ENCODE measurements at places on chromosomes 4 and X. TPM values are rescaled to one million over a fixed set of nuclear protein-coding genes. Genes with fewer than 3 reads are reported as not detected.

The AMER1 gene
- 6.2 TPM for polyA plus RNA-seq

The SSX2B gene
- polyA plus RNA-seq = not detected

The DCHS2 gene
- polyA plus RNA-seq = 3.0 TPM

The NAT8L gene
- polyA plus RNA-seq = 4.4 TPM

The FHDC1 gene
- 5.9 TPM for polyA plus RNA-seq

The ADH7 gene
- not detected for polyA plus RNA-seq

The EVC gene
- 17.2 TPM for polyA plus RNA-seq

The MAGEA3 gene
- not detected for polyA plus RNA-seq

The CXCL10 gene
- 0.34 TPM for polyA plus RNA-seq

The KLHL34 gene
- polyA plus RNA-seq = 0.31 TPM

The PASD1 gene
- 0.18 TPM for polyA plus RNA-seq

The LEF1 gene
- polyA plus RNA-seq = 5.5 TPM

The PRSS12 gene
- polyA plus RNA-seq = 3.9 TPM

The RPL39 gene
- 2,825 TPM for polyA plus RNA-seq

GRCh38 chr4:158754385-158755180 is 14.2 kb upstream of the FNIP2 start:
- DNase-seq = no peak

- no peak for DNase-seq
Observed at GRCh38 chr4:3733195-3733594, 33.0 kb upstream of the ADRA2C start.

DNA sequence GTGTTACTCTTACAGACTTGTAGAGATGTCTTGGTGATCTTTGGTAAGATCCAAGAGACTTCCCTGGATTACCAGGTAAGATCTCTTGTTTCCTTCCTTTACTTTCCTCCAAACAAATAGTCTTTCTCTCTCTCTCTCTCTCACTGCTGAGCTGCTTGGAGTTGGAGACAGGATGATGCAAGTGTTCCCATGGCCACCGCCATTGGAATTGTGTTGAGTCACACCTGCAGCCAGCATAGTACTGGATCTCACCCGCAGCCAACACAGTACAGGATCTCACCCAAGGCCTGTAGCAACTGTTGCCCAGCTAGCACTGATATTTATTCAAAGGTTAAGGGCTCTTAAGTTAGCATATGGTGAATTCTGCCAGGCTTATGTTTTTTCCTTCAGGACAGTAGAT is 1080.9 kb downstream of the FAT4 start:
- DNase-seq = no peak

- no peak for DNase-seq
Observed at GRCh38 chr4:4388311-4388790, 1.4 kb downstream of the NSG1 start.

- no peak for DNase-seq
Observed at GRCh38 chr4:105896984-105897775, 1.9 kb downstream of the NPNT start.

GRCh38 chr4:25155947-25156346 is 4.3 kb downstream of the SEPSECS start:
- no peak for DNase-seq

DNA sequence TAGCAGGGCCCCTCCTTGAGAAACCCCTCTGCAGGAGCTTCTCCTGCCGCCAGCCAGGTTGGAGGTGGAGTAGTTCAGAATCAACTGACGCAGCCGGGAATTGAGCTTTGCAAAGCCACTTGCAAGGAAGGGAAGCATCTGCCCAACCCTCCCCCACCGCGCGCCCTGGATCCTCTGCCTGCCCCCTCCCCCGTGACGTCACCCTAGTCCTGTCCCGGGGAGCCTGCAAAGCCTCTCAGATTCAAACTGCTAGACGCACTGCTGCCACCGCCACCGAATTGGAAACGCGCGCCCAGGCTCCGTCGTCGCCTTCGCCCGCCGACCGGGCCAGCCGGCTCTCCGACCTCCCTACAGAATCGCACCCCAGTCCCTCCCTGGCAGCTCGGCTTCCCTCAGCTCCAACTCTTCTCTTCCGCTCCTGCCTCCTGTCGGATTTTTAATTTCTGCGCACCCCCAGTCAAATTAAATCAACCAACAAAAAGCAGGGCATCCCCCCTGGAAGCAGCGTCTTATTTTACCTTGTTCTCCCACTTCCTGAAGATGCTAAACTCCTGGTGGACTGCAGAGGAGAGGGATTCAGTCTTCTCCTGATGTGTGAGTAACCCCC is 3.8 kb downstream of the SLITRK2 start:
- DNase-seq = no peak

DNA sequence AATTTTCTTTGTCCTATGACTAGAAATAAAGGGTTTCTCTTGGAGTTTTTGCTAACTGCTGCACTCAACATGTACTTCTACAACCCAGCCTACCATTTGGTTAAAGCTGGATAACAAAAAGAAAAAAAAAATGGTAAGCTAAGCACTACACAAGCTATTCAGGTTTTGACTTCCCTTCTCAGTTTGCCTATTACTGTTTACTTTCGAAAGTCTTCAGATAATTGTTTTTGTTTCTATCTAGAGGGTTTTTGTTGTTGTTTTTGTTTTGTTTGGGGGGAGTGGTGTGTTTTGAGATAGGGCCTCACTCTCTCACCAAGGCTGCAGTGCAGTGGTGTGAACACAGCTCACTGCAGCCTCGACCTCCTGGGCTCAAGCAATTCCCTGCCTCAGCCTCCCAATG is 46.6 kb downstream of the CLOCK start:
- DNase-seq = no peak

DNA sequence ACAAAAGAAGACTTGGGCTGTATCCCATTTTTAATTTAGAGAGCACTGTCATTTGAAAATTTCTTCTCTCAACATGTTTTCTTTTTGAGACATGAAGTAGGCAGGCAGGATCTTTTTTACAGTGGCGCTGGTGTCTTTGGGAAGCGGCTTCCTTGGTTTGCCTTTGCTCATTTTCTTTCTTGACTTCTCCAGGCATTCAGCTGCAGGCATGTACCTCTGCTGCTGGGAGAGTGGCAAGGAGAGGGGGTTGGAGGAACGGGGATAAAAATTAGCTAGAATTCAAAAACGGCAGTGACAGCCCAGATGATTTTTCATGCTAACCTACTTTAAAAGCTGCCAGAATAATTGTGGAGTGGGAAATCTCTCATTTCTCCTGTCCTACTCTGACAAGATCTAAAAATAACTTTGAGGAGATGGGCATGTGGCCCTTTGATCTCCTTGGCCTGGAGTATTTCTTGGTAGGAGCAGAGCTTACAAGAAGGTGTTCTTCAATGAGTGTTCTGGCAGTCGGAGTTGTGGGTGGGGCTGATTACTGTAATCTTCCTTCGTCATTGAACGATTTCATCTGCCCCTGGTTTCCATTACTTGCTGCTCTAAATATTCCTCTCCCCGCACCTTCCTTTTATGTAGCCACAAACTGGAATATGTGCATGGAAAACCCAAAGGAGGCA is 54.8 kb downstream of the TBL1X start:
- no peak for DNase-seq

- peak; percentile 34 for DNase-seq
Observed at GRCh38 chrX:135345107-135345589, 35.9 kb downstream of the ETDC start.

- DNase-seq = no peak
Observed at GRCh38 chr4:173536808-173537429, 6.9 kb upstream of the HAND2 start.

DNA sequence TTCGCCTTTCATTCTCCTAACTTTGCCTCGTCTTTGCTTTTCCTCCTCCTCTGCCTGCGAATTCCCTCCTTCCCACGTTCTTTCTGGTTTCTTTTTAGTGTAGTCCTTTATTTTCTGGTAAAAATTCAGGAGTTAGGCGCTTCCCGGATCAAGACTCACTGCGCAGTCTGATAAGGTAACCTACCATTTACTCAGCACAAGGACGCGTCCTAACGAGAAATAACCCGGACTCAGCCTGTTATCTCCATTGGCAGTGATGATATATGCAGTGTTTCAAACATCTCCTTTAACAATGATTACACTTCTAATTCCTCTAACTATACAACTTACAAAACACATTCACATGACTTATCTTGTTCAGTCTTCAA is 357 bp upstream of the ETNPPL start:
- DNase-seq = no peak

GRCh38 chr4:53935780-53936179 is 128.6 kb downstream of the CHIC2 start:
- DNase-seq = no peak

DNA sequence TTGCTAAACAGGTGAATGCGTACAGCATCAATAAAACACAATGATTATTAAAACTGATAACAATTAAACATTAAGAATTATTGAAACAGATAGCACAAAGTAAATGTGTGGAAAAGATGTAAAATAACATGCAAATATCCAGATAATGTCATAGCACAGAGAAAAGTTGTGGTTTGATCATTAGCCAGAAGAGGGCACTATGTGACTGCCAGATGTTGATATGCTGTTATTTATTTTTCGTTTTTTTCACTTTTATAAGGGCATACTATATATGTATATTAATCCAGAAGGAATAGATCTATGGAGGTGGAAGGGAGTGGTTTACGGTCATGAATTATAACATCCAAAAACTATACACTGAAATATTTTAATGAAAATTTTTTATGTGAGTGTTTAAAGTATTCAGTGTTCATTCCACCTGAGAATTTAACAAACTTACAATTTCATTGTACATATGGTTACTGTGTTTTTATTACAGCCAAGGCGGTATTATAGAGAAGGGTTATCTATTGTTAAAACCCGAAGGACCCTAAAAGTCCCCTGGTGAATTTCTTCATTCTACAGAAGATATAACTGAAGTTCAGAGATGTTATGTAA is 211.9 kb upstream of the UGT8 start:
- peak; percentile 29 for DNase-seq

DNA sequence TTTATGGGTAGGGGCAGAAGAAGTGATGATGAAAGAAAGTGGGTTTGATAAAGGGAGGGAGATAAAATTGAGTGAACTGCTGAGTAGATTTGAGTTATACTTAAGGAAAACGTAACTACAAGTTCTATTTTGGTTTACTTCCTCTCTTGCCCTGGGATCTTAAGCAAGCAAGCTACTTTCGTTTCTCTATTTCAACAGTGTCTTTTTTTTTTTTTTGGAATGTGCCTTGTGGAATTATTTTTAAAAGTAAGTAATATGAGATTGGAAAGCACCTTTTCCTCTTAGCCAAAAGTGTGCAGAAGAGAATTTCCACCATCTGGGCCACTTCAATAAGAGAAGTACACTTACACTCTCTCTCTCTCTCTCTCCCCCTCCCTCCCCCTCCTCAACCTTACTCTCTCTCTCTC is 16.0 kb upstream of the C4orf36 start:
- peak; percentile 43 for DNase-seq

- DNase-seq = no peak
Observed at GRCh38 chr4:32775049-32775448, 2054.9 kb downstream of the PCDH7 start.

GRCh38 chrX:106919932-106920452 is at the start of gene CLDN2:
Gene CLDN2 (plus strand): TSS chrX:106920402. CDS start chrX:106928229, 7,827 bp downstream.
- DNase-seq = no peak

DNA sequence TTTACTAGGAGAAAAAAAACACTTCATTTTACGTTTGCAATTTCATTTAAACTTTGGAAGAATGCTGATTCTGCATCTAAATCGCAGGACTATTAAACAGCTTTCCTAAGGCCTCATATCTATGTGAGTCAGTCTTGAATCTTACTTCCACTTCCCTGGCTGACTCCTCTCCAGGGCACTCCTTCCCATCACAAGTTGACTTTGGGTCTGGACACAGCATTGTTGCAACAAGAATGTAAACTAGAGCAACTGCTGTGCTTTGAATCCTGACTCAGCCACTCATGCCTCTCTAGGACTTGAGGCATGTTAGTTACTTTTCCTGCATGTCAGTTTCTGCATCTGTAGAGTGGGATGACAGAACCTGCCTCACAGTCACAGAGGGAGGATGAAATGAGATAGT is 413.8 kb downstream of the FAT4 start:
- no peak for DNase-seq

DNA sequence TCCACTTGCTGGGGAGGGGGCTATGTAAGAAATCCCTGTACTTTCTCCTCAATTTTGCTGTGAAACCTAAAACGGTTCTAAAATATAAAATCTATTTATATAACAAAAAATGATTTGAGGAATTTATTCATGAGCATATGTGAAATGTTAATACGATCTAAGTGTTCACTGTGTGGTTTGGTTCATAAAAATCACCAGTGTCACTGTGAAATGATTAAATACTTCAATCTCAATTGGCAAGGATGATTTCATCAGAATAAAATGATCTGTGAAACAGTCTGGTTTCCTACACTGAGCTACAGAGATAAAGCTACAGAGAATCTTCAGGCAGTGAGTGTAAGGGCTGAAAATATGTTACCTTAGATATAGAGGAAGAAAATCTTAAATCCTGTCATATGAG is 153.4 kb downstream of the GPM6A start:
- DNase-seq = no peak

DNA sequence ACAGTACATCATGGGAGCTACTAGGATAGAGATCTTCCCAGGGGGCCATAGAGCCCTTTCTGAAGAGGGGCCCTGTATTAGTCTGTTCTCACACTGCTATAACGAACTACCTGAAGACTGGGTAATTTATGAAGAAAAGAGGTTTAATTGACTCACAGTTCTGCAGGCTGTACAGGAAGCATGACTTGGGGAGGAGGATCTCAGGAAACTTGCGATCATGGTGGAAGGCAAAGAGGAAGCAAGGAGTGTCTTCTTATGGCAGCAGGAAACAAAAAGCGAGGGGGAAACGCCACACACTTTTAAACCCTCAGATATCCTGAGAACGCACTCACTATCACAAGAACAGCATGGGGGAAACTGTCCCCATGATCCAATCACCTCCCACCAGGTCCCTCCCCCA is 4.2 kb upstream of the SLC9A6 start:
- DNase-seq = no peak

DNA sequence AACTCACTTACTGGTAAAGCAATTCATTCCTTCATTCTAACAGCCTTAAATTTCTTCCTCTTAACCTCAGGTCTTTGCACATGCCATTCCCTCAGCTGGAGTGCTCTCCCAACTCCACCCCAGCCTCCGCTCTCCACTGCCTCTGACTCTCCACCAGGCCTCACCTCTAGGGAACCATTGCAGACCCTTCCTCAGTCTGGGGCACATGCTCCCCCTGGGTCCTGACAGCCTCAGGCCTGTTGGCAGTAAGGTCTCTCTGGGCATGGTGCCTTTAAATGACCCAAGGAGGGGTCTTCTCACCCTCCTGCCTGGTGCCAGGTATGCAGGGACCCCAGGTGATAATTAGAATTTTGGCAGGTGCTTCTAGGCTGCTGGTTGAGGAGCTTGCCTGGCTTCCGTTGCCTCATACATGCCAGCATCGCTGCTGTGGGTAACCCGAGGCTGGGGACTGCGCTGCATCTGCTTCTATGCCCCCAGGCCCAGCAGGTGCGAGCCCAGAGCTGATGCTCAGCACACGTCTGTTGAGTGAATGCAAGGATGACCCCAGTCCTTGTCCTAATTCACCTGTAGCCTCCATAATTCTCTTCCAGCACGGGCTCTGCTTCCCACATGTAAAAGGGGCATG is 27.5 kb upstream of the GPR78 start:
- no peak for DNase-seq

DNA sequence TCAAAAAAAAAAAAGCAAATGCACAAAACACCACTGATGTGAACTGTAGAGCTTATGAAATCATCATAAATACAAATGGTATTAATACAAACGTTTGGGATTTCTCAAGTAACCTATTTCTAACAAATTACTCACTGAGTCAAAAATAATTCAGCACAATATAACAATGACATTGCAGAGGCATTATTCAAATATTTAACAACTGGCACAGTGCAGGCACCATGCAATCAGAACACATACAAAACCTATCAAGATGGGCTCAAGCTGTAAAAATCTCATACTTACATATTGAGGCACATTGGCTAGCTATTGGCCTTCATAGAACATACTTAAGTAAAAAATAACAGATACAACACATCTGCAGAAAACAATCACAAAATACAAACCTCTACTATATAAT is 81.1 kb downstream of the LRBA start:
- no peak for DNase-seq
